ENCODE measurements at places on chromosomes 6 and 20.

GRCh38 chr6:99178168-99178567 lies 171.3 kb downstream of the FAXC start:
- DNase-seq = no peak

GRCh38 chr6:167557675-167558074 lies 232.8 kb downstream of the TTLL2 start:
- DNase-seq = no peak

- no peak for DNase-seq
Observed at GRCh38 chr6:36733300-36733699, 35.7 kb downstream of the RAB44 start.

- no peak for DNase-seq
Observed at GRCh38 chr20:24657196-24657595, 187.8 kb downstream of the SYNDIG1 start.

All from NCI-H1105 (cell line).